ENCODE measurements at places on chromosomes 11 and 22.

- no peak for DNase-seq
Measured at GRCh38 chr11:120752668-120753067, 241.1 kb downstream of the GRIK4 start.

GRCh38 chr11:131758726-131759125 is 388.3 kb downstream of the NTM start:
- no peak for DNase-seq

- no peak for DNase-seq
Measured at GRCh38 chr11:12285106-12285505, 92.3 kb upstream of the PARVA start.

GRCh38 chr11:86365546-86365945 is 9.1 kb upstream of the CCDC81 start:
- DNase-seq: no peak

- no peak for DNase-seq
Measured at GRCh38 chr11:2129699-2130366, 9.4 kb downstream of the IGF2 start.

GRCh38 chr22:33470456-33470855 is 412.3 kb upstream of the SYN3 start:
- no peak for DNase-seq

DNA sequence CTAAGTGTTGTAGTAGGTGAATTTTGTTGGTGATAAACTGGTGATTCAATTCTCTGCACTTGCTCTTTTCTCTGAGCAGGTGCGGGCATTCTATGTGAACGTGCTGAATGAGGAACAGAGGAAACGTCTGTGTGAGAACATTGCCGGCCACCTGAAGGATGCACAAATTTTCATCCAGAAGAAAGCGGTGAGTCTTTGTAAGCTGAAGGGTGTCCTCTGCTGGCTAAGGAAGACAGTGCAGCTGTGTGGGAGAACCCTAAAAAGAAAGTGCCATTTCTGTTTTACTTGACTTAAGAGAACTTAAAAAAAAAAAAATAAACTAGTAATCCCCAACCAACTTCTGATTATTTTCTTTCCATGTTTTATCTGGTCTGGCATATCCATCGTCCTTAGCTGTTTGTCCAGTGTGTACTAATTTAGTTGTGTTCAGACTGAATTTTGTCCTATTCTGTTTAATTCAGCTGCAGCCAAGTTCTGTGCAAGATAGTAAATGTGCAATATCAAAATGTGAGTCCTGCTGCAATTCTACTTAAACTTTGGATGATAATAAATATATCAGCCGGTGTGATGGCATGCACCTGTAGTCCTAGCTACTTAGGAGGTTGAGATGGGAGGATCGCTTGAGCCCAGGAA is 29.6 kb downstream of the CAT start:
- no peak for DNase-seq

- no peak for DNase-seq
Measured at GRCh38 chr11:126607374-126607773, 251.9 kb downstream of the ST3GAL4 start.

GRCh38 chr11:110777775-110778174 is 65.5 kb upstream of the ARHGAP20 start:
- DNase-seq: no peak

DNA sequence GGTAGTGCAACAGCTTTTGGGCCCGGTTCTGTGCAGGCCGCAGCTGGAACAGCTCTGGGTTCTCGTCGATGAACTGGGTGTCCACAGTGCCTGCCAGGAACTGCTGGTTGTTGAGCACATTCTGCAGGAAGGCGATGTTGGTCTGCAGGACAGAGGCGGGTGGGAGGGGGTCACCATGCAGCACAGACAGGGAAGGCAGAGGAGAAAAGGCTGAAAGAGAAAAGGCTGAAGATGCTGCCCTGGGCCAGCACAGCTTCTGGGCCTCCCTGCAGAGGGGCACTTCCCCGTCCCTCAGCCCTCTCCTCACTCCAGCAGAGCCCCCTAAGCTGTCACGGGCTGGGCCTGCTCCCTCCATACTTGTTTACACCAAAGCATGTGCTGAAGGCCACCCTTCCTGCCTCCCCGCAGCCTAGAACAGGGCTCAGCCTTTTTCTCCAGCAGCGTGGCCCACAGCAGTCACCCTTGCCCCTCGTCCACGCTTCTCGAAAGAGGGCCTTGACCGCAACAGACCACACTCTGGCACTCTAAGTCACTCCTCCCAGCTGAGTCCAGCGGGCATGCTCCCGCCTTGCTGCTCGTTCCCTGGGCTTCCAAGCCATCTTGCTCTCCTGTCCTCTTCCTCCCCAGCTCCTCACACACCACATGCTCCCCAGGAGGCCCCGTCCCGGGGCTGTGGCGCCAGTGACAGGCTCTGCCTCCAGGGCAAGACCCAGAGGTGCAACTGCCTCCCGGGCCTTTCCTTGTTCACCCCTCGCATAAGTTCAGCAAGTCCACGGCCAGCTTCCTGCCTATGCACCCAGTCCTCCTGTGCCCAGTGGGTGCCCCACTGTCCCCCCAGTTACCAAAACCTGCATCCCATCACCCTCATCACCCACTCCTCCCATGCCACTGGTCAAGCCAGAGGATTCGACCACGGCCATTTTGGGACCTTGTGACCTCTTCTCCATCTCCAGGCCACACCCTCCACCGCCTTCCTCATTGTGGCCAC is 3.3 kb upstream of the LRFN4 start:
- DNase-seq: no peak

DNA sequence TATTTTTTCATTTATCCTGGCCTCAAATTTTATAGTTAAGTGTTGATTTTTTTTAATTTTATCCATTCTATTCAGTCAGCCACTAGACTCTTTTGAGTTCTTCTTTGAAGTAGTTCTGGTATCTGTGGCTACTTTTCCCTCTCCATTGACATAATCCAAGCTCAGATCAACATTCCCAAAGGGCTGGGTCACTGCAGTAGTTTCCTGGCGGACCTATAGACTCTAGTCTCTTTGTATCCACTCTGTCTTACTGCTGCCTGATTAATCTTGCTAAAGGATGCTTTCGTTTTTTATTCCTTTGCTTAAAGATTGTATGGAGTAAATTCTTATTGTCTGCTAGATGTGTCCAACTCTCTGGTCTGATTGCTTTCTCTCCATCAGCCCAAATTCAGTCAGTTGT is 87.6 kb downstream of the UVRAG start:
- no peak for DNase-seq

DNA sequence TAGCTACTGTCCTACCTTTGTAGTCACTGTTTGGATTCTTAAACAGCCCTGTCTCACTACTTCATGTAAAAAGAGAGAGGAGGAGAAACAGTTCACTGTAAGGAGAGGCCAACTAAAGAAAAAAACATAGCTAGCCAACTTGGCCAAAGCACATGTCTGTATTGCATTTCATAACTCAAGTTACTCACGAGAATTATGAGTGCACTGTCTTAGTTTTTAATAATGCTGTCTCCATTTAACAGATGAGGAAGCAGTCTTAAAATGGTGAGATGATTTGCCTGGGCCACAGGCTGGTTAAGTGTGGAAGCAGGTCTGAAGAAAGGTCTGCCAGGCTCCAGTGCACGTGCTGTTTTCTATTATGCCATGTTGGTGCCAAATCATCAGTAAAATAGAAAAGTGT is 104.5 kb downstream of the UVRAG start:
- no peak for DNase-seq

GRCh38 chr11:2826679-2827056 is 58.9 kb downstream of the CDKN1C start:
- no peak for DNase-seq

DNA sequence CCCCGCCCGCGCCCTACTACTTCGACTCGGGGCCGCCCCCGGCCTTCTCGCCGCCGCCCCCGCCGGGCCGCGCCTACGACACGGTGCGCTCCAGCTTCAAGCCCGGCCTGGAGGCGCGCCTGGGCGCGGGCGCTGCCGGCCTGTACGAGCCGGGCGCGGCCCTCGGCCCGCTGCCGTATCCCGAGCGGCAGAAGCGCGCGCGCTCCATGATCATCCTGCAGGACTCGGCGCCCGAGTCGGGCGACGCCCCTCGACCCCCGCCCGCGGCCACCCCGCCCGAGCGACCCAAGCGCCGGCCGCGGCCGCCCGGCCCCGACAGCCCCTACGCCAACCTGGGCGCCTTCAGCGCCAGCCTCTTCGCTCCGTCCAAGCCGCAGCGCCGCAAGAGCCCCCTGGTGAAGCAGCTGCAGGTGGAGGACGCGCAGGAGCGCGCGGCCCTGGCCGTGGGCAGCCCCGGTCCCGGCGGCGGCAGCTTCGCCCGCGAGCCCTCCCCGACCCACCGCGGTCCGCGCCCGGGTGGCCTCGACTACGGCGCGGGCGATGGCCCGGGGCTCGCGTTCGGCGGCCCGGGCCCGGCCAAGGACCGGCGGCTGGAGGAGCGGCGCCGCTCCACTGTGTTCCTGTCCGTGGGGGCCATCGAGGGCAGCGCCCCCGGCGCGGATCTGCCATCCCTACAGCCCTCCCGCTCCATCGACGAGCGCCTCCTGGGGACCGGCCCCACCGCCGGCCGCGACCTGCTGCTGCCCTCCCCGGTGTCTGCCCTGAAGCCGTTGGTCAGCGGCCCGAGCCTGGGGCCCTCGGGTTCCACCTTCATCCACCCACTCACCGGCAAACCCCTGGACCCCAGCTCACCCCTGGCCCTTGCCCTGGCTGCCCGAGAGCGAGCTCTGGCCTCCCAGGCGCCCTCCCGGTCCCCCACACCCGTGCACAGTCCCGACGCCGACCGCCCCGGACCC is 17.4 kb upstream of the ACR start:
- no peak for DNase-seq

DNA sequence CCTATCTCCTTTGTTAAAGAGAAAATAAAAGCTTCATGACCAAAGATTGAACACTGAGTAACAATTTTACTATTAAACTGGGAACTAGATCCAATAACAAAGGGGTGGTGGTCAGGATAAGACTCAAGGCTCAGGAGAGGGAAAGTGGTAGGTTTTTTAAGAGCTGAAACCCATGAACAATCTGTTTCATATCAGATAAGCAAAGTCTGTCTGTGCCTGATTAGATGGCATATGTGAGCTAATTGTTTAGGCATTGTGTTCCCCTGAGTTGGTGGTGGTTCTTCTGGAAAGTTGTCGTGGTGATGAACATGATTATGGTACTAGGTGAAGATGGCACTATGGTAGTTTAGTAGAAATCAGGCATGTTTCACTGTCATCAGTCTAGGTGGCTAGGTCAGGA is 24.4 kb downstream of the USP47 start:
- DNase-seq: no peak

DNA sequence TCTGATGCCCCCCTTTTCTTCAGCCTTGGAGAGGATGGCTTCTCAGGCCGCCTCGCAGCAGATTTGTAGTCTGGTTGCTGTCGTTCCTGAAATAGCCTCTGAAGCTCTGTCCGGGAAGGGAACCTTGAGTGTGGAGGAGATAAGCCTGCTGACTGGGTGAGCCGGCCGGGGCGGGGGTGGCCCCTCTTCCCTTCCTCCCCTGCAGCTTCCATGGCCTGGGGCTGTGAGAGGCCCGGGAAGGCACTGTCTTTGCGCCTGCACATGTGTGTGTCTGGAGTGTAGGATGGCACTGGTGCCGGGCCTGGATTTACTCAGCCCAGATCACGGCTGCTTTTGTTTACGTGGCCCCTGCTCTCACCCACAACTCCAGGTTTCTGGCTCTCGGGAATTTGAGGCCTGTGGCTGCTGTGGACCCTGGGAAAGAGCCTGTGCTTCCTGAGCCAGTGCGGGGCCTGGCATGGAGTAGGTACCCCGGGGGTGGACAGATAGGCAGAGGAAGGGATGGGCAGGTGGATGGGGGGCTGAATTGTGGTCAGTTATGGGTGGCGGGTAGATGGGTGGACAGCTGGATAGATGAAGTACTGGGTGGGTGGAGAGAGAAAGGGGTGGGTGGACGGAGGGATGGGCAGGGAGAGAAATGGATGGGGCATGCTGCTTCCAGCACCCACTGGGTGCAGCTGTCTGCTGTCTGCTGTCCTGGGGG is 16.6 kb downstream of the KCNQ1 start:
- no peak for DNase-seq

DNA sequence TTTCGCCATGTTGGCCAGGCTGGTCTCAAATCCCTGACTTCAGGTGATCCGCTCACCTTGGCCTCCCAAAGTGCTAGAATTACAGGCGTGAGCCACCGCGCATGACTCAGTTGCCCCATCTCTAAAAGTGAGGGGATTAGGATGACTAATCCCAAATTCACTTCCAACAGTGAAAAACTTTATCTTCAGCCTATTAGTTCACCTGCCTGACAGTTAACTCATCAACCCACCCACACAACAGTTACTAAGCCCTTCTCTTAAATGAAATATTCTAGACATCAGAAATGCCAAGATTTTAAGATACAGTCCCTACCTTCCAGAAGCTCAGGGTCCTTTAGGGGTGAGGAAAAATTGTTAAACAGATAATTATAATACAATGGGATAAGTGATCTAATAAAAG is 2.0 kb upstream of the ANKRD42 start:
- DNase-seq: no peak

DNA sequence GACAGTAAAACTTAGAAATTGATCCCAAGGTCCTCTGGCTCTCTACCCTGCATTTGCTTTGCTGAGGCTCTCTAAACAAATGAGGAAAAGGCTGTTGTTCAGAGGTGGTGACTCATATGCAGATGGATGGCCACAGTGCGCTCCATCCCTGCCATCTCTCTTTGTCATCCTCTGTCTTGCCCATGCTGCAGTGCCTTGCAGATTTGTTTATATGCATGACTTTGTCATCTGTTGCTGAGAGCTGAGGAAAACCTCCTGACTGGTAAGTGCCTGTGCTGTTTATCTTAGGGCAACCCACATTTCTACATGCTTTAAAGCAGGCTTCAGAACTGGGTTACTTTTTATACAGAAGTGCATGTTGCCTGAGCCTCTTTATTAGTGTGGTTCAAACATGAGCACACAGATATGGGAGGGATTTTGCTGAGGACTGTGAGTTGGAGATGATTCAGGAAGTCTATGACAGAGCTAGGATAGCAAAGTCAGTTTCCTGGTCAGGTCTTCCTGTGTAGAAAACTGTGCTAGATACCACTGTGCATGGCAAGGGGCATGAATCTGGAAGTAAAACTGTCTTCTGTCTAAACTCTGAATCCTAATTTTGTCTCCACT is 57.4 kb downstream of the JAM3 start:
- no peak for DNase-seq

DNA sequence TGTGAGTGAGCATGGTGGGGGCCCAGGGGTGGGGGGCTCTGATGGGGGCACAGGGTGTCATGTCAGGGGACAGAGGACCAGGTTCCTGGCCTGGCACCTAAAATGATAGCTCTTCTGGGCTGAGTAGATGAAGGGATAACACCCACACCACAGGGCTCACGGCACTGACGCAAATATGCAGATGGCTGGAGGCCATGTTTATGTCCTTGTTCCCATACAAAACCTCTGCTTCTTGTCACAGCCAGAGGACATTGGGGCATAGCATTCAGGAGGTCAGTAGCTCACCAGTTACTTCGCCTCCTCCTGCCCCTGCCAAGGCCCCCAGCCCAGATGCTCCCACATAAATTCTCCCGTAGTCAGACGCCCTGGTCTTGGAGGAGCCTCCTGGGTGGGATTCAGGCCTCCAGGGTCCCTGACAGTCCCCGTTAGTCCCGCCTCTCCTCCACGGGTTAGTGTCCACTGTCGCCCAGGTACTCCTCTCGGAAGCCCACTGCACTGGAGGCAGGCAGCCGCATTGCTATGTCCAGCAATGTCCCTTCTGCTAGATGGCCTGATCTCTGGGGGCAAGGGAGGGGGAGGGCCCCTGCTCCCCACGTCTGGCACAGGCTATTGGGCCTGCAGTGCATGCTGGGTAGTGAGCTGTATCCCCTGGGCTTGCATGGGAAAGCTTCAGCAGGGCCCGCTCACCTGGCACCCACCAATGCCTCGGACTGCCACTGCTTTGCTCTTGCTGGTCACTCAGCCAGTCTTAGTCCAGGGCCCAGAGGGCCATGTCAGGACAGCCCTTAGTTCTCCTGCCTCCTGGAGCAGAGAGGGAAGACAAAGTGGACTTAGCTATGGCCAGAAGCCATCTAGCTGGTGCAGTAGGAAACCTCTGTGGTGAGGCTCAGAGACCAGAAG is 75.6 kb upstream of the MYOD1 start:
- DNase-seq: no peak
